Endothelial cell of umbilical vein (primary cell): ENCODE measurements at places on chromosomes 2 and 18. TPM values are rescaled to one million over a fixed set of nuclear protein-coding genes. Genes with fewer than 3 reads are reported as not detected.

Gene IL18R1
- 3.6 and 4.0 TPM in 2 replicates for total RNA-seq

DNA sequence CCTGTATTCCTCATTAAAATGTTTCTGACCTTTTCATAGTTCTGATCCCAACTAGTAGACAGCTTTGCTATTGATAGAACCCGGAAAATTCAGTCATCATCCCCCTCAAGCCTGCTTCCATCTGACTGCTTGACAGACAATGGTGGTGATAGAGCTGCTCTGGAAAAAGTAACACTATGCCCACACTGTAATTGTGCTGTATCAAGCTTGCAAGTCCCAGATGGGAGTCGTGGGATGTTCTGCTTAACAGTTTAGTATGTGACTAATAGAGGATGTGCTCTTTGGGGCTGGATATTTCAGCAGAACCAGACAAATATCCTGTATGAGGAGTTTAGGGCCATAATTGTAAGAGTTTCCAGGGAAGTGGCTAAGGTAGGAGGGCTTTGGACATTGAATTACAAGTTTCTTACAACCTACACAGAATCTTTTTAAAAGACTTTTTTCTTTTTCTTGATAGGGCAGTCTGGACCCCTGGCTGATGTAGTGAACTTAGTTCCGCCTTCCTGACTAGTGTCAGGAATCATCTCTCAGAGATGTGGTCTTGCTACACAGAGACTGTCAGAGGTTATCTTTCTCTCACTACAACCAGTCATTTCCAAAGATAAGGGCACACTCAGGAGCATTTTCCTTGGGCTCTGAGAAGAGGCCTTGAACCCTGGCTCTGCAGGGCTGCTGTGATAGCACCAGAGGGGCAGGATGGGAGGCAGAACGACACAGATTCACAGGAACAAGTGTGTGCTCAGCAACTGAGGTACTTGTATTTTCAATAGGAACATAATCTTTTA lies 158.0 kb upstream of the RBMS1 start:
- peaks cover 32% of the 10 kb centered on the region for H3K4me1 ChIP-seq
- no peak overlapping the region for H3K4me3 ChIP-seq
- peak overlapping the region; percentile 2 for H3K27ac ChIP-seq
- no peaks in the 10 kb centered on the region for H3K36me3 ChIP-seq
- peak; percentile 20 for DNase-seq

DNA sequence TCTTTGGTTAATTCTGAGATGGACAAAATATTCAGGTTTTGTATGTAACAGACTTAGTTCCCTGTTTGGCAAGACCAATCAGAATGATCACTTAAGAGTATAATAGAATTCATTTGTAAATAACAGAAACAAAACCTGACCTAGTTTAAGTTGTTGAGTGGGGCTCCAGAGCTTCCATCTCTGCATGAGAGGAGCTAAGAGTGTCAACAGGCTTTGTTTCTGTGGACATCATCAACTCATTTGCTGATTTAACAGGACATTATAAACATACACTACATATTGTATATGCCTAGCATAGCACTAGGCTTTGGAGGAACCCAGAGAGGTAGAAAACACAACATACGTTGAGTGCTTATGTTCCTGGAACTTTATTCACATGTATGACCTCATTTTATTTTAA lies 75.3 kb upstream of the TRIB2 start:
- H3K27ac ChIP-seq, result no peak overlapping the region
- H3K4me3 ChIP-seq, result no peak overlapping the region
- H3K4me1 ChIP-seq, result no peaks in the 10 kb centered on the region
- no peak for DNase-seq
- no peaks in the 10 kb centered on the region for H3K36me3 ChIP-seq
- H3K27me3 ChIP-seq, result peaks cover 7% of the 10 kb centered on the region

DNA sequence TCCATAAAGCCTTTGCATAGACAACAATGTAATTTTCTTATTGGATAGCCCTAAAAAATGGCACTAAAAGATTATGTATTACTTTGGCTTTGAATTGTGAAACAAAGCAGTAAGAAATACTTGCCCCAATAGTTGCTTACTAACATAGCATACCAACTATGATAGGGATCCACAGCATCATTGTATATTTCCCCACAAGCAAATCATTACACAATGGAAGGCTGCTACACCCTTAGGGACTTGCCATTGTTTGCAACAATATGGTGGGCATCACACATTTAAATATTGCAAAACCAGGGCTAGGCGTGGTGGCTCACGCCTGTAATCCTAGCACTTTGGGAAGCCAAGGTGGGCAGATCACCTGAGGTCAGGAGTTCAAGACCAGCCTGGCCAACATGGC lies 74.4 kb downstream of the CACNB4 start:
- H3K4me3 ChIP-seq, result no peak overlapping the region
- DNase-seq, result no peak

Gene IL1A
- 0.99 and 1.4 TPM in 2 replicates for total RNA-seq

Gene SAG
- not detected in 2 replicates for total RNA-seq

GRCh38 chr2:233852056-233852455 lies 2.3 kb downstream of the HJURP start:
- peaks cover 20% of the 10 kb centered on the region for H3K4me1 ChIP-seq
- peak overlapping the region; percentile 10 for H3K27ac ChIP-seq
- no peaks in the 10 kb centered on the region for H3K36me3 ChIP-seq
- peak; percentile 51 for DNase-seq

- no peaks in the 10 kb centered on the region for H3K4me1 ChIP-seq
- no peak overlapping the region for H3K4me3 ChIP-seq
- H3K27me3 ChIP-seq, result no peaks in the 10 kb centered on the region
Observed at GRCh38 chr2:192577706-192578105, 383.0 kb upstream of the TMEFF2 start.

DNA sequence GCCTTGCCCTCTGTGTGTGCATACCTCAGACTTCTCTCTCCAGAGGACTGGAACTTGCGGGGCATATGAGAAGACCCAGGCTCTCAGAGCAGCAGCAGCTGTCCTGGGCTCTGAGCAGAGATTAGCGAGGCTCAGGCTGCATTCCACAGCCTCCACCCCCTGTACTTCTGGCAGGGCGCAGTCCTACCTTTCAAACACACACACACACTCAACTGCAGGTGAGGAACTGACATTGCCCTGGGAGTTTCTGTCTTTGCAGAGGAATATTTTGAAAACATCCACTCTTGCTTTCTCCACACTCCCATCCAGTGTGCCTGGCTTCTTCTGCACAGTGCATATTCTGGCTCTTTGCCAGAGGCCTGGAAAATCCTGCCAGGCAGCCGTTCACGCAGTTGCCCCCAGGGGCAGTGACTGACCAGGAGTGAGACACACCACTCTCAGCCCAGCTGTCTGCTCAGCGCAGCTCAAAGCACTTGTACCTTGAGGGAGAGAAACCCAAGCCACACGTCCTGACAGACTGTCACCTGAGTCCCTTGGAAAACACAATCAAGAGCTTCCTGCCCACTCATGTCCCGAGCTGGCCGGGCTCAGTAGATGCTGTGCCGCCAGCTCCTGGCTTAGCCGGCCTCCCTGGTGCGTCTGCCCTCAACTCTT lies 460.8 kb downstream of the RNF144A start:
- no peak overlapping the region for H3K4me3 ChIP-seq
- H3K27me3 ChIP-seq, result no peaks in the 10 kb centered on the region
- H3K4me1 ChIP-seq, result no peaks in the 10 kb centered on the region
- no peak overlapping the region for H3K27ac ChIP-seq
- DNase-seq, result no peak

DNA sequence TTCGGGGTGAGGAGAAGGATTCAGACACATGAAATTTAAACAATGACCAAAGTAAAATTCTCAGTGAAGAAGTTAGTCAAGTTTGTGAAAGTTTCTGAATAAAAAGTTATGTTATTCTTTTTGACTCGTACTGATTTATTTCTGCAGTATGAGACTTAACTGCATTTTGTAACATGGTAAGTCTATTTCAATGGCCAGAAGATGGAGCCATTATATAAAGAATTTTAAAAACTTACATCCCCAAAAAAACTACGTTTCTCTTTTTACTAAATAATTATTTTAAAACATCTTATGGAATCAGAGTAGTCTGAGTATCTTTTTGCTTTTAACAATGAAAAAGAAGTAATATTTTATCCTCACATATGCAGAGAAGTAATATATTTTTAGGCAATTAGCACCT lies 51.4 kb upstream of the SCN1A start:
- no peak overlapping the region for H3K27ac ChIP-seq
- H3K4me1 ChIP-seq, result no peaks in the 10 kb centered on the region

DNA sequence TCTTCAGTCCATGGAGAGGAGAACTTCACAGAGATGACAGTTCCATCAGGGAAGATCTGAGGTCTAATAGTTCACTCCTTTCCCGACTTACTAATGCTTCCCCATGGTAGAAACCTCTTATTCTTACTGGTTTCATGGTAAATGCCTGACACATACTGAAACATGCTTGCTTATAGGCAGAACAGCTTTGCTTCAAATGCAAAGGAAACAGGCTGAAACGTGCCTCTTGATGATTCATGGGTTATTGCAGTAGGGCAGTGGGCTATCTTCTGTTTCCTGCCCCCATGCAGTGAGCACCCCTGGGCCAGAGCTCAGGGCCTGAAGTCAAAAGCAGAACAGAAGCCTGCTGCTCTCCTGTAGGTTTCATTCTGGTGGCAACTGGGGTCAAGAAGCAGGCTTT lies 223.5 kb downstream of the RDH14 start:
- H3K4me1 ChIP-seq, result peaks cover 36% of the 10 kb centered on the region
- peak; percentile 51 for DNase-seq
- no peaks in the 10 kb centered on the region for H3K36me3 ChIP-seq
- H3K27me3 ChIP-seq, result no peaks in the 10 kb centered on the region
- H3K27ac ChIP-seq, result no peak overlapping the region
- no peak overlapping the region for H3K4me3 ChIP-seq

DNA sequence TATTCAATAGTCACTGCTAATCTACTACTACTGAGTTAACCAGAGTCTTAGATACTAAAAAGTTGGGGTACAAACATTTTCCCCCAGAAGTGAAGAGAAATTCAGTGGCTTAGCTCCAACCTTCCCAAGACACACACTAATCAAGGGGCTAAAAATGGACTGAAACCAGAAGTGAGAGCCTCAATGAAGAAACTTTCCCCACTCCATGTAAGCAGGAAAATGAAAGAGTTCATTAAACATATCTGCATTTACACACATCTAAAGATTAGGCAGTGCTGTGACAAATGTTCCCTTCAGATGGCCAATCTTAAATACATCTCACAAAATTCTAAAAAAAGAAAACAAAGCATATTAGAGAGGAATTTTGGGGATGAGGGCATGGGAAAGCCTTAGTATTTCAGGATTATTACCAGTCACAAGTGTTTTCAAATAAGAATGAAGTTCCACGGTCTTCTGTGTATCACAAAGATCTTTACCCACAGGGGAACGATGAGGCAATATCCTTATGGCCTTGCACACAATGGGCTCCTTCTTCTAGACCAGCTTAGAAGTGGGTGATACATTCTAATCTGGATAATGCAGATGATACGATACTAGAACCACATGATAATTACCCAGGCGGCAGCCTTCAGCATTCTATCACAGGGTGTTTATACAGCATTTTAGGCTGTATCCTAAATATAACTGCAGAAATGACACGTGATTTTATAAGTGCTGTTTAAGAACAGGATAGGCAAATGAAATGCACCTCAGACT lies 17.1 kb downstream of the ANKRD44 start:
- no peak overlapping the region for H3K4me3 ChIP-seq
- H3K36me3 ChIP-seq, result no peaks in the 10 kb centered on the region
- no peaks in the 10 kb centered on the region for H3K4me1 ChIP-seq
- DNase-seq, result no peak
- no peak overlapping the region for H3K27ac ChIP-seq
- no peaks in the 10 kb centered on the region for H3K27me3 ChIP-seq

DNA sequence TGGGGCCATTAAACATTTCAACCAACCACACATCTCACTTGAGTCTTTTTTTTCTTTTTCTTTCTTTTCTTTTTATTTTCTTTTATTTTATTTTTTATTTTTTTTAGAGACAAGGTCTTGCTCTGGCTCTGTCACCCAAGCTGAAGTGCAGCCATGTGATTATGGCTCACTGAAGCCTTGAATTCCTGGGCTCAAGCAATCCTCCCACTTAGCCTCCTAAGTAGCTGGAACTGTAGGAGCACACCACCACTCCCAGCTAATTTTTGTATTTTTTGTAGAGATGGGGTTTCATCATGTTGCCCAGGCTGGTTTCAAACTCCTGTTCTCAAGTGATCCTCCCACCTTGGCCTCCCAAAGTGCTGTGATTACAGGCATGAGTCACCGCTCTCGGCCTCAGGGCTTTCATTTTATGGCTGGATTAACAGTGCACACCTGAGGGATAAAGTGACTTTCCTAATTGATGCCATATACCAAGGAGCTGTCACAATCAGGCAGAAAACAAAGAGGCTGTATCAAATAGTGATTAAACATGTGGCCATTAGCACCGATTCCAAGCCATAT lies 21.5 kb downstream of the KIAA2012 start:
- H3K27me3 ChIP-seq, result peaks cover 4% of the 10 kb centered on the region
- H3K27ac ChIP-seq, result no peak overlapping the region
- no peak overlapping the region for H3K4me3 ChIP-seq
- no peak for DNase-seq
- no peaks in the 10 kb centered on the region for H3K36me3 ChIP-seq

Gene ADGRF3
- 0.18 and 0.73 TPM in 2 replicates for total RNA-seq

GRCh38 chr18:80108121-80108536 lies 933 bp upstream of the ADNP2 start:
- H3K27ac ChIP-seq, result no peak overlapping the region
- H3K27me3 ChIP-seq, result no peaks in the 10 kb centered on the region

DNA sequence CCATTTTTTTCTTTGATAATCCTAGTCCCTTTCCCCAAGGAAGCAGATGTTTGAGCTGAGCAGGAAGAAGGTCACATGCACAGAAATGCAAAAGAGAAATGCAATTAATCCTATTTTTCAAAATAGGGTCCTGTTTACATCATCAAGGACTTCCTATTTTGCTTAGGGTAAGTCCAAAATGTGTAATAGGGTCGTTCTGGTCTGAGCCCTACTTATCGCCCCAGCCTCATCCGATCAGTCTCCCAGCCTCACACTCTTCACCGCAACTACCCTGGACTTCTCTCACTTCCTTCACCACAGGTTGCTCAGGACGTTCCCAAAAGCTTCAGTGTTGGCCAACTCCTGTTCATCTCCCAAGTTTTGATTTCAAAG lies 32.8 kb downstream of the FOSL2 start:
- H3K4me3 ChIP-seq, result no peak overlapping the region
- H3K4me1 ChIP-seq, result peaks cover 14% of the 10 kb centered on the region
- DNase-seq, result no peak
- H3K27me3 ChIP-seq, result no peaks in the 10 kb centered on the region
- no peak overlapping the region for H3K27ac ChIP-seq
- H3K36me3 ChIP-seq, result no peaks in the 10 kb centered on the region
